ENCODE measurements at places on chromosomes 6 and 20.

DNA sequence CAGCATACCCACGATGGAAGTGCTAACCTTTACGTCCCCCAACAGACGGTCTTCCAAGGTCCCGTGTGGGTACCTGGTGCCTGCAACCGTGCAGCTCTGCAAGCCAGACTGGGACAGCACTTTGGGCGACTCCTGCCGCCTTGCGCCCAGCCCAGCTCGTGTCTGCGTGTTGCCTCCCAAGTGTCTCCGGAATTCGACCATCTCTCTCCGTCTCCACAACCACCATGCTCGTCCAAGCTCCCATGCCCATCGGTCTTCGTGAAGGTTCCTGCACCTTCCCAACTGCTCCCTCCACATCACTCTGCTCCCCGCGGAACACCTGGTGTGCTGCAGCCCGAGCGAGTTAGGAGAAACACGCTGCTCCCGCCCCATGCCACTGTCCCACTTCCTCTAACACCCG lies 173.2 kb upstream of the AFDN start:
- DNase-seq: no peak

DNA sequence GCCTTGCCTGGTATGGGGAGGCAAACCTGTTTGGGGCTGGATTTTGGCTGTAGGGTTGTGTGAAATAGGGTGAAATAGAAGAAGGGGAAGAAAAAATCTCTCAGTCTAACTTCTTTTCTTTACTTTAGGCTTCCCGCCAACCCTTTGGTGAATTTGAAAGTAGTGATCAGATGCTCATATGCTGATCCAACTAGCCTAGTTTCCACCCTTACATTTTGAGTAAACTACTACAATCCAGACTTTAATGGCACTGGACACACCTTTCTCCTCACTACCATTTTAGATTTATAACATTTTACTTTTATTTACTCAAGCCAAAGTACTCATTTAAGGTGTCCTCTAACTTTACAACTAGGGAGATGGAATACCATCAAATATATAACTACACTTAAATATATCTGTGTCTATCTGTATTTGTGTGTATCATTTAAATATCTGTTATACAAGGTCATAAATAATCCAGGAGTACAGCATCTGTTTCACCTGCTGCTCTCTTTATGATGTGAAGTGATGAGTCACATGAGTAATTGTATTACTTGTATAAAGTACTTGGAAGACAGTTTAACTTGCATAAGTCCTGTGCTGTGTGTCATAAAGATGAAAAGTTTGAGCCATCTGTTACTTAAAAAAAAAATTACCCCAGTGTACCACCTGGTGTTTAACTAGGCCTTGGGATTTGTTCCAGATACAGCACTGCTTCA lies 172.1 kb downstream of the CDKAL1 start:
- no peak for DNase-seq

DNA sequence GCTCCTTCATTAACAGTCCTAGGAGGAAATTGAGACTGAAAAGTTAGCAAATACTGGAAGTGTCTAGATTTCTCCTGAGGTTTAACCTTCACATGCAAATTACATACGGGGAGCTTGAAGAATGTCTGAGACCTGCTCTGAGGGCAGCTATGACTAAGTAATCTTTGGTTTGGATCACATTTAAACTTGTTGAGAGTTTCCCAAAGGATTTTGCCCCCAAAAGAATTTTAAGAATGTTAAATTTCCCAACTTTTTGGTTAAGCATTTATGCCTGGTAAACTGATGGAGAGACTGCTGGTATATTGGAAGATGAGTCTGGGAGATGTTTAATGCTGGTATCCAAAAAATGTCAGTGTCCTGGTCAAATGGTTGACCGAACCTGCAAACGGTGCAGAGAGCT lies 97.0 kb downstream of the RREB1 start:
- DNase-seq: no peak

DNA sequence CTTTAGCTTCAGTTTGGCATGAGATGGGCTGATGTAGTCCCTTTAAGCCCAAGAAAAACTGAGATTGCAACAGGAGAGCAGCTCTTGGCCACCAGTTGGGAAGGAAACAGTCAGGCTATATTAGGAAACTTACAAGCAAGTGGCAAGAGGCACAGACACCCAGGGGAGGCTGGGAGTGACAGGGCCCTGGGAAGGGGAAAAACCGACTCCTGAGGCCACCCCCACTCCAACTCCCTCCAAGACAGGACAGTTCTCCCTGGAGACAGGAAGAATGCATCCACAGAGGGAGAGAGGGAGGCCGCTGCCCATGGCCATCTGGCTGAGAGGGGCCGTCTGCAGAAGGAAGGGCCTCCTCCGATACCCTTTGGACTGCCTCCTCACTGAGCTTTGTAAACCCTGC lies 20.5 kb downstream of the JPH2 start:
- DNase-seq: no peak

GRCh38 chr6:52253494-52253893 lies 9.2 kb upstream of the IL17F start:
- DNase-seq: peak; percentile 20

GRCh38 chr6:4364711-4365110 lies 229.3 kb upstream of the ECI2 start:
- no peak for DNase-seq

DNA sequence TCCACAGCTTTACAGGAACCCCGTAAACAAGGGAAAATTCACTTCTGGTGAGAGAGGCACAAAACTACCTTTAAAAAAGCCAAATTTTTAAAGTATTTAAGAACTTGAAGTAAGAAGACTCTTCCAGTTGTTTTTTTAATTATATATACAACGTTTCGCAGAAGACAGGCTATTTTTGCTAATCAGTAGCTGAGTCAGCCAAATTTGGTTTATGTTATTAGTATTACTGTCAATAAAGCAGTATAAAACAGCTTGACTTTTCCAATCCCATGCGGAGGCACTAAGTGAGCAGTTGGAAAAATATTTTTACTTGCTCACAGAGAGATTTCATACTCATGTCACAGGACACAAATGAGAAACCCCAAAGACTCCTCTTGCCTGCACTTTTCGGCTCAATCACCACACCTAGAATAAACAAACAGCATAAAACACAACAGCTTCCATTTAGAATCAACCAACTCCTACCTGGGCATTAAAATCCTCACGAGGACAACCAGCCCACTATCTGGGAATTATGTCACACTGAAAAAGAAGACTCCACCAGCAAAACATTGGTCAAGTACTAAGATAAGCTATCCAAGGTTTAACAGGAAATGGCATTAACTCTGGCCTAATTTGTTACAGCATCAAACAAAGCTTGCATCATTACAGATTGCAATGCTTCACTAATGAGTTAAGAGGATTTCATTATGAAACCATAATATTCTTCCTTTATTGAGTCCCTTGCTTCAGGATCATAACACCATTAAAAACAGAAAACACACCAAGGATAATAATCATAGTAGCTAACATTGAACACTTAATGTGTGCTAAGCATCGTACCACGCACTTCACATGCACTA lies 26.3 kb downstream of the ELOVL5 start:
- DNase-seq: no peak

DNA sequence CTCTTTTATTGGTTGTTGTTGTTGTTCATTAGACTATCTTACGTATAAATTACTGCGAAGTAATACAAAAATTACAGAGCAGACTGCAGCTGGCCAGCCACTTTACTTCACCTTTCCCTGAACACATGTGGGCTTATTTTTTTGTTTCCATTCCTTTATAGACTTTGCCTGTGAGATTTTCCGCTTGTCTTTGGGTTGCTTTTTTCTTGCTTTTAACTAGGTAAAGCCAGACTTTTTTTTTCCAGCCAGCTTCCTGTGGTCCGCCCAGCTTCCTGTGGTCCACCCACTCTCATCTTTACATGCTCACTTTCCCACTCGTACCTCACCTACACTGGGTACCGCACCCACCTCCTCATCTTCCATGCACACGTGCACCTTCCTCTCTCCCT lies 79.0 kb downstream of the IPCEF1 start:
- no peak for DNase-seq

- DNase-seq: no peak
These were observed 14.4 kb upstream of the MAS1L start for GRCh38 chr6:29502181-29502580.

DNA sequence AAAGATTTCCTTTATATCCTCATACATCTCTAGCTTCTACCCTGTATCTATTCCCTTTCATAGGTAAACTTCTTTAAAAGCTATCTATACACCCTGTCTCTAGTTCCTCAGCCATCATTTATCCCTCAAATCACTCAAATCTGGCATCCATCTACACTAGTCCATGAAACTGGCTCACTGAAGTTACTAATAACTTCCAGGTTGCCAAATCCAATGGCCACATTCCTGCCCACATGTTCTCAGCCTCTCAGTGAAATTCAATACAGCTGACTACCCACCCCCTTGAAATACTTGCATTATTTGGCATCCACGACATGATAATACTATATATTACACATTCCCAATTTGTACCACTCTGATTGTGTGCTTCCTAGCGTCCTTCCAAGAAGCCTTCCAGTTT lies 8.7 kb downstream of the REPS1 start:
- no peak for DNase-seq

DNA sequence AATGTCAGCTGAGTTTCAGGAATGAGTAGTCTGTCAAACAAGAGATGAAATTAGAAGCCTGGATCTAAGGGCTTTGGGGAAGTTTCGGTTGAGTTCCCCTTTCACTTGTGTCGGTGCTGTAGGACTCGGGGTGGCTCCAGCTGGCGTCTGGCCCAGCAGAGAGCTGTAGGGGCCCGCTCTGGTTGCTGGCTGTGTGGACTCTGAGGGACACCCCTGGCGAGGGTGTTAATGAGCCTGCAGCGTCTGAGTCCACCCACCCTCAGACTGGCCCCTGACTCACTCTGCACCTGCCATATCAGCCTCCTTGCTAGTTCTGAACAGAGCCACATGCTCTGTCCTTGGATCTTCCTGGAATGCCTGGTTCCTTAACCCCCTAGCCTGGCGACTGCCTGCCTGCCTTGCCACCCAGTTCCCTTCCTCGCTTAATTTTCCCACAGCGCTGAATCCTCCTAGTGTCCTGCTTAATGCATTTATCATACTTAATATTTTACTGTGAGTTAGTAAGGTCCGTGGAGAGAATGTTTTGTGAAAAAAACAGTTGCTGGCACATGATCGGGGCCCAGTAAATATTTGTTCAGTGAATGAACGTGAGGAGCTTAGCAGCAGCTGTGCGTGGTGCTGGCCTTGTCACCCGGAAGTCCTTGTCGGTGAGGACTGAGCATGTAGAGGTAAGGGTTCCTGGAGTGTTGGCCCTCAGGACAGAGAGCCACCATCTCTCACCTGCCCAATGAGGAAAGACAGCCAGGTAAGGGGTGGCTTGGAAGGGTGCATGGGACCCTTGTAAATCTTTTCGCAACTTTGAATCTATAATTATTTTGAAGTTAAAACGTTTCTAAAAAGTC lies 1.6 kb downstream of the DNAJC5 start:
- DNase-seq: no peak

GRCh38 chr20:16013631-16014030 lies 559.6 kb downstream of the KIF16B start:
- DNase-seq: no peak

DNA sequence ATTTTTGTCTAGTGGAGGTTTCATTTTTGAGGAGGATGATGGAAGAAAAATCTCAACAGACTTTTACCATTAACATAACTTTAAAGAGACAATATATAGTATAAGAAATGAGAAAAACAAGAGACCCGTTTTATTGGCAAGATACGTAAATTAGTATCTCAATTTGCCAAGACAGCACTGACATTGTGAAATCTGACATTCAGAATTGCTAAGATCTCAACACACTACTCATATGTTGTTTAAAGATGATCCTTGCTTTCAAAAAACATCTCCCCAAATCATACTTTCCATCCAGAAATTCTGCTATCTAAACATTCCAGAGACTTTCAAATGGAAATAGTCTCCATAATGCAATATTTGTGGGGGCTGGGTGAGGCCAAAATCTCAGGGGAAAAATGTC lies 220.9 kb upstream of the CEP162 start:
- DNase-seq: no peak

- DNase-seq: no peak
These were observed 628.2 kb downstream of the COL12A1 start for GRCh38 chr6:74577619-74578018.

- DNase-seq: no peak
These were observed 172.2 kb downstream of the KIF6 start for GRCh38 chr6:39553029-39553428.

DNA sequence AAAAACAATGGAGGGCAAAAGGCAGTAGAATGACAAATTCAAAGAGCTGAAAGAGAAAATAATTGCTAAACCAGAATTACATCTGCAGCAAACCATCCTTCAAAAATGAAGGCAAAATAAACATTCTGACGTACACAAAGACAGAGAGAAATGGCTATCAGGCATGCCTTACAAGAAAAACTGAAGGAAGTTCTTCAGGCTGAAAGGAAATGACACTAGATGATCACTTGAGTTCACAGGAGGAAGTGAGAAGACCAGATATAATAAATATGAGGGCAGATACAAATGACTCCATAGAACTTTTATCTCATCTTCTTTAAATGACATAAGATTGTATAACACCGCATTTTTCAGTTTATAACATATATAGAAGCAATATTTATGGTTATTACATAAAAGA lies 30.0 kb downstream of the DZANK1 start:
- no peak for DNase-seq

GRCh38 chr6:89035252-89036101 lies 45.1 kb upstream of the PNRC1 start:
- no peak for DNase-seq

- no peak for DNase-seq
These were observed 37.9 kb downstream of the SCML4 start for GRCh38 chr6:107786179-107786578.

DNA sequence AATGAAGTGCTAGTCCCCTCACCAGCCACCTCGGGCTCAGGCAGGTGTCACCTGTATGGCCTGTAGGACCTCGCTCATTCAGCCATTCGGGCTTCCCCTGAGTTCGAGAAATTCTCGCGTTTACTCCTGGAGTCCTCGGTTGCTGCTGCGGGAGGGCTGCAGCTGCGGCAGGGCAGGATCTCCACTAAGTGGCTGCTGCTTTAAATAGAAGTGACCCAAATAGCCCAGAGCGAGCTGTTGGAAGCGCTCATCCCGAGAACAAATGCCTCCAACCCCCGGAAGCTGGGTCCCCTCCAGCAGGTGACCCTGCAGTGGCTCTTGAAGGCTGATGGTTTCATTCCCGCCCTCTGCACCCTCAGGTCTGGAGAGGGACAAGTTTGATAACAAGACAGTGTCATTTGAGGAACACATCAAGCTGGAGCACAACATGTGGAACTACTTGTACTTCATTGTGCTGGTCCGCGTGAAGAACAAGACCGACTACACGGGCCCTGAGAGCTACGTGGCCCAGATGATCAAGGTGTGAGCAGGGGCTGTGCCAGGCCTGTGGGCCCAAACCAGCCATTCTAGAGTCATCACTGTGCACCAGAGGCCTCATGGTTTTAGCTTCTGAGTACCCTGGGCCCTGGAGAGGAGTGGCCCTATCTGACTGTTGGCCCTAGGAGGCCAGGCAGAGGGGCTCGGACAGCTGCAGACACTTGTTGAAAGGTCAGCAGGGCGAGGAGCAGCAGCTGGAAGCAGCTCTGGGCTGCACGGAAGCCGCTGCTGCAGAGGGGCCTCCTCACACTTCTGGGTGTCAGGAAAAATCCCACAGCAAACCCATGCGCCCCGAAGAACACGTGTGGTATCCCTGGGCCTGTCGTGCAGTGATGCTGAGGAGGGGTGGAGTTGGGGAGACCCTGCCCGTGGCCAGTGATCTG lies 18.1 kb downstream of the UQCC2 start:
- DNase-seq: no peak

Measured in activated T-cell treated with anti-CD3 and anti-CD28 coated beads for 48 hours (primary cell).